Activated CD4-positive, CD25-positive, alpha-beta regulatory T cell treated with anti-CD3 and anti-CD28 coated beads, Interleukin-2, amount 50 U/mL, for 72 hours (primary cell): ENCODE measurements at places on chromosomes 3 and 15.

DNA sequence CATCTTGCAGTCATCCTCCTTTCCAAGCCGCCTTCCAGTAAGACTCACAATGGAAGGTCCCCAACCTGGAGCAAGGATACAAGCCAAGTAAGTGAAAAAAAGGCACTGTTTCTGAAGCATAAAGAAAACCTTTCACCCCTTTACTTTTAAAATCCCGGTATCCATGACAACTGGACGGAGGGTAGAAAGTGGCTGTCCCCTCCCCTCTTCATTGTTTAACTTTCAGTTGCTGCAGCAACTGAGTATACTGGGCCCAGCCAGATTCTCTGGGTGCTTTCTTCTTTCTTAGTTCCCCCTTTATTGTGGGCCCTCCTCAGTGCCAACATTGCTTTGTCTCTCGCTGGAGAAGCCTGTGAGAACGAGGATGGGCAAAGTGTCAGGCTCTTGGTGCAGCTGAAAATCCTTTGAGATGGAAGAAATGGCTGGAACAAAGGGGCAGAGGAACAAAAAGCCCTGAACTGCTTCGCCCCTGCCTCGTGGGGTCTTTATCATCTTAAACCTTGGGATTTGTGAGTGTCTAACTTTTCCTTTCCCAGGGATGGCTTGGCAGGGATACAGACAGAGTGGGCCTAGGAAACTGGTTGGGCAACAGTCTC, 224.0 kb upstream of the RGMA start:
- no peak for DNase-seq

- DNase-seq, result no peak
These were observed 24.4 kb downstream of the DCBLD2 start for GRCh38 chr3:98877132-98877531.

GRCh38 chr15:36696196-36696595, 116.8 kb downstream of the CDIN1 start:
- no peak for DNase-seq

DNA sequence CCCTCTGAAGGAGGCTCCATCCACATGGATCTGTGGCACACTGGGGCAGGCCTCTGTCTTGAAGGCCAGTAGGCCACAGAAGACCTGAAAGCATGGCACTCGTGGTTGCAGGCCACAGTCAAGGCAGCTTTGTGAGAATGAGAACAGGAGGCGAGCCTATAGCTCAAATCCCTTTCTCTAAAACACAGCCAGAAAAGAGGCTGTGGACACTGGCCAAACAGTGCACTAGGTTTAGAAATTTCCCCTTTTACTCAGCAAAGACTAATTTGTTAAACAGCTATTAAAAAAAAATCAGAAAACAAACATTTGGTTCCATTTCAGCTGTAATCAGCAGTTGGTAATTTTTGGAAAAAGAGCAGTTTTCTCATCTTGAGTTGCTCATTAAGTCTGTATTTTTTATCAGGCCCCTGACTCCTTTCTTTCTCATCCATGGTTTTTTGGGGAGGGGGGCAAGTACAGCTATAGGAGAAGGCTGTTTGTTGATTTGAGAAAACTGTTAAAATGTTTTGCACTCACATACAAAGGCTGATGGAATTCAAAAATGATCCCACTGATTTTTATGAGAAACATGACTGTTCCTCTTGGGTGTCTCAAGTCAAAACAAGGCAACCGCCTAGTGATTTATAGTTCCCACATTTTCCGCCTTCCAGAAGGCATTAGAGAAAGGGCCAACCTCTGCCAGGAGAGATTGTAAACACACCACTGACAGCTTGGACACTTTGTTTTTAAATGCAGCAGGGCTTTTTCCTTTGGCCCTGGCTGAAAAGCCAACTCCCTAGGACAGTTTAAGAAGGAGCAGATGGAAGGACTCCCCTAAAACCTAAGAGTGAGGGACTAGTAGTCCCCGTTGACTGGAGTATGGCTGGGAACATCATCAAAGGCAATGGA, 28.1 kb downstream of the PARP16 start:
- DNase-seq, result no peak

- DNase-seq, result no peak
These were observed 14.1 kb downstream of the TEX264 start for GRCh38 chr3:51684971-51685751.
